NCI-H1105 (cell line): ENCODE measurements at places on chromosomes 1 and 21.

- no peak for DNase-seq
Measured at GRCh38 chr1:2108213-2108876, 58.1 kb downstream of the PRKCZ start.

DNA sequence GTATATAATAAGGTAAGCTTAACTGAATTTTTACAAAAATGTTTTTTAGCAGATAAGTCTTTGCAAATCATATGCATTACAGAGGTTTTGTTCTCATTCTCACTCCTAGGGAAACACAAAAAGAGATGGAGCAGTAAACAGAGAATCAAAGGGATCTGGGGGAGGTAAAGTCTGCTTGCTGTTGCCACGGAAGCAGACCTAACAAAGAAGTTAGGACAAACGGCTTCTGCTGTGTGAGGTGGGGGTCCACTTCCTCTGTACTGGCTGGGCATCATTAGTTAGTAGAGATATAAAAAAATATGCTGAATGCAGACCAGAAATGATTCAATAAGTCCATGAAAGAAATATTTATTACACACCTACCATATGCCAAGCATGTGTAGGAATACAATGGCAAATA, 34.2 kb downstream of the GJA5 start:
- no peak for DNase-seq

DNA sequence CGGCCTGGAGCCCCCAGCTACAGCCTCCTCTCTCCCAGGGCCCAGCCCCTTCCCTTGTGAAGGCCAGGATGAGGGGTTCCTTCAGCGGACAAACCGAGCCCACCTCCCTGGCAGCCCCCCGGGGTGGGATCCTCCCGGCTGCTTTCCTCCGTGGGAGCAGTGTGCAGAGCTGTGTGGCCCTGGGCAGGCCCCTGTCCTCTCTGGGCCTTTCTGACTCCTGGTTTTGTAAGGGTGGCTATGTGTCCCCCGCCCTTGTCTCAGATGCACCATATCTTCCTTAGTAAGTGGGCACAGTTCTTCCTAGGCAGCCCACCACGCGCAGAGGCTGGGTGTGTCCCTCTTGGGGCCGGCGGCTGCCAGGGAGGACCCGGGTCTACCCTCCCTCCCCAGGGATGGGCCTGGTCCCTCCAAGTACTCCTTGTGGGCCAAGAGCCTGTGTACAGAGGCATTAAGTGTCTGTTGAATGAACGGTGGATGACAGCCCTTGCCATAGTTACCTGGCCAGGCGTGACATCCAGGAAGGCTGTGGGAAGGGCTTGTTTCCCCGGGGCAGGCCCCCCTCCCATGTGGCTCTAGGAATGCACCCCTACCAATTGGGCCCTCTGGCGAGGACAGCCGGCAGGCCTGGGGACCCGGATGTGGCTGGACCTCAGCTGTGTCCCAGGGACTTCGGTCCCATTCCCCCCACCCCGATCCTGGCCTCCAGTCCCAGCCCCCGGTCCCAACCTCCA, 3.8 kb downstream of the SMIM1 start:
- no peak for DNase-seq

- DNase-seq: no peak
Measured at GRCh38 chr1:116748272-116748671, 6.0 kb upstream of the CD2 start.

GRCh38 chr1:152869808-152870419, 8.2 kb upstream of the SMCP start:
- DNase-seq: peak; percentile 59

DNA sequence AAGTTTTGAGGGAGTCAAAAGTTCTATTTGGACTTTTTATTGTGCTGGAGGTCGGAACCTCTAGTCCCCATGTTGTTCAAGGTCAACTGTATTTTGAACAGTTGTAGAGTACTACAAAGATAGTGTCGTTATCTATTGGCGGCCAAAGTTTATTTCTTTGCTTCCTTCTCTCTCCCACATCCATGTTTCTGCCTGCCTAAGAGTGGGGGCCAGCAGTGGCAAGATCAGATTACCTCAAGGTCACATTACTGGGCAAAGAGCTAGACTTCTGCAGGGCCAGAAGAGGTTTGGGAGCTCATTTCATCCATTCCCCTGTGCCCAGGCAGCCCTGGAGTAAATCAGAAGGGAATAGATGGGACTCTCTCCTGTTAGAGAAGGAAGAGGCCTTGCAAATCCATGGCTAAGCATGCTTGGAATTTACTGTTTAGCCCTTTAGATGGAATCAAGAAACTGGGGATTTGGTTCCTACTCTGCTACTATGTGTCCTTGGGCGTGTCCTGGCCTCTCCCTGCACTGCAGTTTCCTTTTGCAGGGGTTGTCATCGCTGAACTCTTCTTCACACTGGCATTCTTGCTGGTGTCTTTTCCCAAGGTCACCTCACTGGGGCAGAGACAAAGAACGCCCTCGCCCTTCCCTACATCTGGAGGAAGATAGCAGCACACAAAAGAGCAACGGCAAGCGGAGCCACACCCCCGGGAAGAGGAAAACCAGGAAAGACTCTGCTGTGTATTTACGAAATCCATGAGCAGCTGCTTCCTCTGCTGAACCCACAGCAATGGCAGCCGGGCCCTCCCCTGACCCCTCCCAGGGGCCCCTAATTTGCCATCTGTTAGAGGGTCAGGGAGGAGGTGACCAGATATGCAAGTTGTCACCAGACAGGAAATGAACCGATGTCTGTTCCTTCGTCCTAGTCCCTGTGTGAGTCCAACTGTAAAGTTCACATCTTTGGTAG, 73.3 kb downstream of the PLPP3 start:
- DNase-seq: no peak

DNA sequence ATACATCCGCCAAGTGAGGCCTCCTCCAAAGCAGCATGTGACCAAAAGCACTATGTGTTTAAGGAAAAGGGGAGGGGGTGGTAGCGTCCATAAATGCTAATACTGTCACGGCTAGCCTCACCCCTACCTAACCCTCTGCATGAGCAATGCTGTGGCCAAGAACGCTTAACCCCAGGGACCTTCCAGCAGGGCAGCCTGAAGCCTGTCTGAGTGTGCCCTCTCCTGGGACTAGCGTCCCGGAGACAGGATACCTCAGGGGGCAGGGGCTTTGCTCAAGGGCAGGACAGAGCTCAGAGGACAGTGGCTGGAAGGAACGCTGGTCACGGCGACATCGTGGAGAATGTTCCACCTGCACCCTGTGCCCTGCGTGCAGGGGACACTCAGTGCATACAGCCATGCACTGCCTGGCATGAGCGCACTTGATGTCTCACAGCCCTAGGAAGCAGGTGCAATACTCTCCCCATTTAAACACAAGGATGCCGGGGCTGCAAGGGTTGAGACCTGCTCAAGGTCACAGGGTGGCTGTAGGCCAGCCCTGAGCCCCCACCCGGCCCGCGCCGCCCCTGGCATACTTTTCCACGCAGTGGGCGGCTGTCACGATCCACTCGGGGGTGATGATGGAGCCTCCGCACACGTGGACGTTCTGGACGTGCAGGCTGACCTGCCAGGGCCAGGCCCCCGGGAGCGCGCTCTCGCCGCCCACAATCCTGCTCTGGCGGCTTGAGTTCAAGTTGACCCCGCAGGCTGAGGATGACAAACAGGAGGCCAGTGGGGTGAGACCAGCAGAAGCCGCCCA, 35.0 kb downstream of the TMPRSS2 start:
- no peak for DNase-seq

GRCh38 chr1:80646053-80646452, 1154.7 kb upstream of the ADGRL2 start:
- no peak for DNase-seq

DNA sequence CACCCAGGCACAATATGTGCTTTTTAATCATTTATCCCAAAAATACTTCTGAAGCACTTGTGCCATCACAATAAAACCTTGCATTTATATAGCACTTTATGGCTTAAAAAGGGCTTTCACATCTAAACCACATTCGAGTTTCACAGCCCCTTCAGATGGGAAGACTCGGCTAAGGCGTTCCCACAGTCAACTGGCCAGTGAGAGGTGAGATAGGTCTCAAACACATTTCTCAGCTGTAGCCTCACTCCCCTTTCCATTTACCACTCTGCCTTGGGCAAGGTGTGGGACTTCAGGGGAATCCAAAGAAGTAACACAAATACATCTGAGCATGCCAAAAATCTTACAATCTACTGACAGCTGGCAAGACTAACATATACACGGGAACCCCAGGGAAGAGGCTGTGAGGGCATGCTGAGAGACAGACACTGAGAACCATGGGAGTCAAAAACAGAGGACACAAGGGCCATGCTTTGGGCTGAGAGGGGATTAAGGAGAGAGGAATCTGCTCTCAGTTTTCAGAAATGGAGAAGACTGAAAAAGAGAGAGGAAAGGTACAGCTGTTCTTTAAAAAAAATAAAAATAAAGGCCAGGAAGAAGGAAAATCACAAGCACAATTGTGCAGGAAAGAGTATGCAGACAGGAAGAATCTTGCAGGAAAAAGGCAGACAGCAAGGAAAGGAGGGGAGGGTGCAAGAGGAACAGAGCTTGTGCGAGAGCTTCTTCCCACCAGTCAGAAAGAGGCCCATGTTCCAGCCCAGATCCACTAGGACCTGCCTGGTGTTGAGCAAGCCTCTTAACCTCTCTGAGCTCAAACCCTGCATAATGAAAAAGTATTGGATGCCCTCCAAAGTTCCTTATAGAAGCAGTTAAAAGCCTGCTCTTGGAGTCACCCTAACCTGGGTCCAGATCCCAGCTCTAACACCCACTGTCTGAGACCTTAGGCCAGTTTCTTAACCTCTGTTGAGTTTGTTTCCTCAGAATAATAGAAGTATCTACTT, 73.5 kb downstream of the JAK1 start:
- no peak for DNase-seq

DNA sequence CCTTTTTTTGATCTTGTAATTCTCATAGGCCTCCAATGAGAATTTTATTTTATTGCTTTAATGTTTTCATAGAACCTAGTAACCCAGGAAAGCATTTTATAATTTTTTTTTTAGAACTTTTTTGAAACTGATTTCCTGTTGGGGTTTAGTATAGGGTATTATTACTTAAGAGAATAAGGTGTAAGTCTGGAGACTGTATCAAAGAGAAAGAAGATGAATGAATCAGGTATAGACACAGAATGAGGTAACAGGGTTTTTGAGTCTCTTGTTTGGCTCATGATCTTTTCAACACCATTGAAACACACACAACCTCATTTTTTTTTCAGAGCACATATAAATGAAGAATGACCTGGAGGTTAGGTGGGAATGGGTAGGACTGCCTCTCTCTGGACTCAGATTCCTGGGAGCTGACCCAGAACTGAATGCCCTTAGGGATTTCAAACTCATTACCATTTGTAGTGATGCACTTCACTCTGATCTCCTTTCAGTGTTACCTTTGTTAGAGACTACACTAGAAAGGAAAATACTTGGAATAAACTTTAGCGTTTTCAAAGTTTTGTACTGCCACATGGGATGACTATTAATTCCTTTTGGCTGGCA, 51.0 kb downstream of the EPB41 start:
- DNase-seq: no peak

DNA sequence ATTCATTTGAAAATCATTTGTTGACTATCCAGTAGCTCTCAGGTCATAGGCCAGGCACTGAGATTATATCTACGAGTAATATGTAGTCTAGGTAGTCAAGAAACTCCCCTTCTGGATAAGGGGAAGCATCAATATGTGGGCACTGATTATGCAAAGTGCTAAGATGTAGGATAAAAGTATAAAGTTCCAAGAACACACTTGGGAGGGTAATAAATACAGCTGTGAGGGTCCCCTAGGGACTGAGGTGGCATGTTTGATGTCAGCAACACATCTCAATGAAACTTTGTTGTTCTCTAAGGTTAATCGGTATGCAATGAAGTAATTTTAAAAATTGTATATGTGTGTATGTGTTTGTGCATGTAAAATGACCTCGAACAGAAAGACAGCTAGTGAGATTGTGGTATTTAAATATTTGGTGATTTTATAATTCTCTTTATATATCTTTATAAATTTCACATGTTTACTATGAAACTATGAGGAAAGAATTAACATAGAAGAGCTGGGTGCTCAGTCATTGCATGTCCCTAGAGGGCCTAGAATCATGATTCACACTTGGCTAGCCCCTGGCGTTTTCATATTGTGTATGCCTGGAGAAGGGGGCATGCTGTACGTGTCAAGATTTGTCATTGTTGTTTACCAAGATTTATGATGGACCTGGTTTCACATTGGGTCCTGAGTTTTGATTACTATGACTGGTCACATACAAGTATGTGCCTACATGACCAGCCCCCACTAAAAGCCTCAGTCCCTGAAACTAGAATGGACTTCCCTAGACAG, 140.1 kb upstream of the DUSP10 start:
- DNase-seq: no peak

DNA sequence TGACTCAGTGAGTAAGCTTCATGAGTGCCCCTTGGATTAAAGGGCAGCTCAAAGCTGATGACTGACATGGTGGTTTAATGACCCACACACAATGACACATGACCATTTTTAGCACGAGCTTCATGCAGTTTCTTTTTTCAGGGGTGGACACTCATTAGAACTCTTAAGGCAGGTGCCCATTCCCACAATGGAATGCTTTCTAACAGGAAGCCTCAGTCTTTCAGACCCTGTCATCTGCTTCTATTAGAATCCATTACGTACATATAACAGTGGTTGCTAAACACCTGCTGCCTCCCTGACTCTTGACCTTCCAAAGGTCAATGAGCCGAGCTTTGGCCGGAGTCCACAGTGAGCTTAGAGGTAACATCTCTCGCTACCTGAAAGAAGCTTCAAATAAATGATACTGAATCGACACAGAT, 27.4 kb downstream of the AKNAD1 start:
- no peak for DNase-seq

- DNase-seq: no peak
Measured at GRCh38 chr1:63739452-63739851, 34.4 kb upstream of the ROR1 start.

DNA sequence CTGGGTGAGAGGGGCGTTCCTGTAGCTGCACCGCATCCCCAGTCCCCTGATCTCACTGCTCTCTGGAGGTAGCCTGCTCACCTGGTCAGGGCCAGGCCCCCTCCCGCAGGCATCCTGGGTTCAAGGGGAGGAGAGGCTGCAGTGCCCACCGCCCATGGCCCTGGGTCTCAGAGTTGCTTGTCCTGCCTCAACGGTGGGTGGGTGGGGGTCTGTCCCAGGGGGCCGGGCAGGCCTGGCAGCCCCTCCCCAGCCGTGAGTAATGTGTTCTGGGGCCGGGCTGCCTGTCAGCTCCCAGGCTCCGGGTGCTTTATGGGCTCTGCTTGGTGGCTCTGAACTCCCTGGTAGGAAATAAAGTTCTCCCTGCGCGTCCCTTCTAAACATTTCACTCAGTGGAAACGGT, 126.9 kb downstream of the CASZ1 start:
- DNase-seq: no peak

DNA sequence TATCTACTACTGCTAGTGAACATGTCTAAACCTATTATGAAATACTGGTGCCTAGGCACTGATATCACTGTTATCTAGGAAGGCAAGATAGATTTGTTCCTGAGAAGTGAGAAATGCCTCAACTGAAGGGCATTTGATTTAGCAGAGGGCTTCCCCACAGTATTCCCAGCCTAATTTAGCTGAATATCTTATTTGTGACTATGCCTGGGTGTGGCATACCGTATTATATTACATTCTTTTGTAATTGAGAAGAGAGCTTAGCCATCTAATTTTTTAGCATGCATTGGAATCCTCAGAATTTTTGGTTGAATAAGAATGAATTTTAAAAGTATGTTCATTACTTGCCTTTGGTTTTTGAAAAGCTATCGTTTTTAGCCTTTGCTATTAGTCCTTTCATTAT, 99.1 kb downstream of the ZP4 start:
- no peak for DNase-seq
